ENCODE measurements at places on chromosomes 6 and 20.
A peak's percentile ranks its signal among the peaks of the same experiment; 100 is the strongest.

GRCh38 chr6:31131595-31131994, 7.3 kb downstream of the PSORS1C2 start:
- DNase-seq = no peak

- no peak for DNase-seq
Observed at GRCh38 chr20:36454698-36455427, 86.5 kb upstream of the MYL9 start.

DNA sequence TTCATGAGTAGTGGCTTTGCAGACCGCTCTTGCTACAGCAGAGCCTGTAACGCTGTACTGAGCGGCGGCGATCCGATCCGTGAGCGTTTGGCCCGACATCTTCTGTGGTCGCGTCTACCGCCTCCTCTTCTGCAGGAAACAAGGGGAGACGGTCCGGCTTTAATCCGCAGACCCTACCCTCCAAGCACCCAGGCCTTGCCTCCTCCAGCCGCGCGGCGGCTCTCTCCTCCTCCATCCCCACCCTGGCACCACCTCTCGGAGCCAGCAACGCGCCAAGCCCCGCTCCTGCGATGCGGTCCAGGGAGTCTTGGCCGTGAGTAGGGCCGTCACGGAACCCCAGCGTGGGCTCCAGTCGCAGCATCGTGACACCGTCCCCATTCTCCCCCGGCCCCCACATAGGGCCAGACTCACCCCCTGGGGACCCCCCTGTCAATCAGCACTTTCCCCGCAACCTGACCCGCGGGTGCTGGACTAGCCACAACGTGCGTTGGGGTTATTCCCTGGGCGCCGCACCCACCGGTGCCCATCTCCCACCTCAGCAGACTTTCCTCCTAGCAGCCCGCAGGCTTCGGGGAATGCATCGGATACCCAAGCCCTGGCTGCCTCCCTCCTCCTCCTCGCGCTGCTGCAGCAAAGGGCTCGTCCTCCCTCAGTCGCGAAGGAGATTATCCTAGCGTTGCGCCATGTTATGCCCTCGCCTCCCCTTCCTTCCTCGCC, 914 bp downstream of the SNAP91 start:
- DNase-seq = peak; percentile 57

GRCh38 chr6:85594197-85594930, 706 bp upstream of the SNX14 start:
- DNase-seq = peak; percentile 33

DNA sequence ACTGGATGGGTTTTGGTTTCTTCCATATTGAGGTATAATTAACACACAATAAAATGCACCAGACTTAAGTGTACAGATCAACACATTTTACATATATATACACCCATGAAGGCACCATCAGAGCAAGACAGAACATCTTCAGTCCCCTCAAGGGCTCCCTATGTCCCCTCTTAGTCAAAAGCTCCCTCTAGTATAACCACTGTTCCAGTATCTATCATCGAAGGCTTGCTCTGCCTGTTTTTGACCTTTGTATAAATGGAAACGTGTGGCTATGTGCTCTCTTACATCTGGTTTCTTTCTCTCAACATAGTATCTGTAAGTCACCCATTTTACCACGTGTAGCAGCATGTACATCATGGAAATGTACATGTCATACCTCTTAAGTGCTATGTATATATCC, 66.5 kb downstream of the BANF2 start:
- no peak for DNase-seq

Data from dorsolateral prefrontal cortex (tissue), 122 donors.